ENCODE measurements at places on chromosomes 6 and 20.

- DNase-seq: no peak
Observed at GRCh38 chr6:147621263-147621662, 112.8 kb downstream of the SAMD5 start.

DNA sequence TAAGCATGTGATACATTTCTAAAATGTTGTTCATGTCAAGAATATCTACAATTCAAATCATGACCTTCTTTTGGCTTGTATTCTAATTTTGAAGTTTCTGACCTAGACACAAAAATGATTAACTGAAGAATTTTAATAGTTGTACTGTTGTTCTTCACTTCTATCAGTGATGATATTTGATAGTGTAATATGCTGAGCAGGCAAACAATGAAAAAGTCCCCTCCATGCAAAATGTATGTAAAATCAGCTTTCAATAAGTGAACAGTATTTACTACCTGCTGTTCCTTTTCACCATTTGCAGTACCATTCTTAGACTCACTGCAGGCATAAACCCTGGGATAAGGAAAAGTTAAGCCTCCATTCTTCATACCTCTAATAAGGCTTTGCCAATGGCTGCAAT, 201.5 kb downstream of the LAMA2 start:
- no peak for DNase-seq

- no peak for DNase-seq
Observed at GRCh38 chr20:50843331-50844276, 48.7 kb downstream of the BCAS4 start.

DNA sequence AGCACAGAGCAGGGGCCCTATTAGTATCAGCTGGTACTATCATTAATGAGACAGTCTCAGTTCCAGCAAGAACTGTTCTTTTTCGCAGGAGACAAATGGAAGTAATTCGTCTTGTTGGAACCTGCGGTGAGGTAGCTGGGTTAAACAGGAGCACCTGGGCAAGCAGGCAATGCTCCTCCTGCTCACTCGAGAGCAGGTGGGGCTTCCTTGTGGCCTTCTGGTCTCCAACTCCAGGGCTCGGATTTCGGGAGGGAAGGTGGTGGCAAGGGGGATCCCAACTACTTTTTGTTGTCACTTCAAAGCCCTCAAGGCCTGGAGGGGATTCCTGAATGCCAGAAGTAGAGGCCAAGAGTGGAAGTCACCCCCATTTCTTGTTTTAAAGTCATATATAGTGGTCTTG, 1.3 kb upstream of the SPEF1 start:
- no peak for DNase-seq

All from Kasumi-1 (cell line).